ENCODE measurements at places on chromosomes 2 and 18.

DNA sequence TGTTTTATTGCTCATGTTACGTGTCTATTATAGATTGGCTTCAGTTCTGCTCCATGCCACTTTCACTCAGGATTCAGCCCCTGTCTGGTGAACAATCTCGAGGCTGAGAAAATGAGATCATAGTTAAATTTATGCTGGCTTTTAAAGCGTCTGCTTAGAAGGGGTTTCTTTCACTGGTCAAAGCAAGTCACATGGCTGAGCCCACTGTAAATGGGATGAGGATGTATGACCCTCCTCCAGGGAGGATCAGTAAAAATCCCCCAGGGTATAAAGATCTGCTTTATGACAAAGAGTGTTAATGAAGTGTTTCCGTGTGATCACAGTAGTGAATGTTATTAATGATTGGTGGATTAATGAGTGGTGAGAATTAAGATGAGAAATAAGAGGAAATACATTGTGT, 6.2 kb upstream of the PLCL1 start:
- DNase-seq, result no peak

DNA sequence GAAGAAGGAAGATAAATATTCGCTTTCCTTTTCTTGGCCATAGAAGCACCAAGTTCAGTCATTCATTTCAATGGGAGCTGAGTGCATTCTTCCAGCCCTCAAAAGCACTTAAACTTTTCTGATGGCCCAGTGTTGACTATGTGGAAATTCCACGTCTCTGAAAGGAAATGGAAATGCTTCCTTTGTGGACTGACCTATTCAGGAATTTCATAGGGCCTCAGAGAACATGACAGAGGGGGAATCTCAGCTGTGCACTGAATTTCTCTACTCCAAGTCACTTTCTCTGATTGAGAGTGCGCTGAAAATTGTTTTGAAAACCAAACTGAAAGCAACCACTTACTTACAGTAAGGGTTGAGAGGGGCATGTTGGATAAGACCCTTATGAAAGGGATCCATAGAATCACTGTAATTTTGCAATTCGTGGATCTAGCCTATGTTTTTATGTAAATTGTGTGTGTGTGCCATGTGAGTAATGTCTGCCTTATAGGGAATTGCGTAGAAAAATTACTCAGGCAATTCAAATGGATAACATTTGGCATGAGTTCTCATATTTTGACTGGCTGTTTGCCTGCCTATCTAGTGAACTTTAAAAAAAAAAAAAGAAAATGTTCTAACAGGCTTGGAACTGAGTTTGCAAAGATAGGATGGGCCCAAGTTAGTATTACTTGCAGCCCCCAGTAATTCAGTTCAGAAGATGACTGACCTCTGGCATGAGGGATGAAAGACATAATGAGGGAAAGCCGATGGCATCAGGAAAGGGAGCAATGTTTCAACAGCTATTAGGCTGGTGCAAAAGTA, 437.0 kb downstream of the PTPRM start:
- DNase-seq, result no peak

DNA sequence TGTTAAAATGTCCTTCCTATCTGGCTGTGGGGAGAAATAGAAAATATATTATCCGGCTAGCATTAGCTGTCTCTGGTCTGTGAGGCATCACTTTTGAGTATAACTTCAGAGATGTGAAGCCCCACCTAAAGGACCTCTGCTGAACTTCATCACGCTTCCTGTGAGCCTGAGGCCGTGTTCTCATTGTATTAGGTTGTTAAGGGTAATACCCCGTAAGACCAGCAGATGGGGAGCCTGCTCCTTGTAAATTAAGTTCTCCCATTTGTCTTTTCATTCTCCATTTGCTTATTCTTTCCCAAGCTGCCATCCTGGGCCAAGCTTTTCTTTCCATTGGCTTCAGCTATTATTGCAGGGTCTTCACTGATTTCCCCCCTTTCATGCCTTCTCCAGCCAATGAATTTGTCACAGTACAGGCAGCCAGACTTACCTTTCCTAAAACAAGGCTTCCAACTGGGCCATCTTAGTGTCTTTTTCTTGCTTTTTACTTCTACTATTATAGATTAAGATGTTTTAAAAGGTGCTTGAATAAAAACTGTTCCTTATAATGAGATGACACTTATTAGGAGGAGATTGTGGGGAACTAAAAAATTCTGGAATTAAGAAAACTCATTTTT, 12.4 kb downstream of the NIF3L1 start:
- DNase-seq, result peak; percentile 70

- no peak for DNase-seq
Measured at GRCh38 chr2:224724331-224724730, 8.2 kb upstream of the CCDC195 start.

DNA sequence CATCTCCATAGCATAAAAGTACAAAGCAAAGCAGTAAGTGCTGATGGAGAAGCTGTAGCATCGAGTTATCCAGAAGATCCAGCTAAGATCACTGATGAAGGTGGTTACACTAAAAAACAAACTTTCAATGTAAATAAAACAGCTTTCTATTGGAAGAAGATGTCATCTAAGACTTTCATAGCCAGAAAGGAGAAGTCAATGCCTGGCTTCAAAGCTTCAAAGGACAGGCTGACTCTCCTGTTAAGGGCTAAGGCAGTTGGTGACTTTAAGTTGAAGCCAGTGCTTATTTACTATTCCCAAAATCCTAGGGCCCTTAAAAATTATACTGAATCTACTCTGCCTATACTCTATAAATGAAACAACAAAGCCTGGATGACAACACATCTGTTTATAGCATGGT, 44.0 kb downstream of the METTL8 start:
- no peak for DNase-seq

GRCh38 chr18:57527556-57528229, 58.8 kb downstream of the FECH start:
- DNase-seq, result no peak

Data from HuH-7 (cell line).